Sigmoid colon (tissue), 7 donors: ENCODE measurements at places on chromosomes 2 and 18. TPM values are rescaled to one million over a fixed set of nuclear protein-coding genes. Genes with fewer than 3 reads are reported as not detected.
A peak's percentile ranks its signal among the peaks of the same experiment; 100 is the strongest.

GRCh38 chr2:138827426-138828054 lies 47.4 kb upstream of the NXPH2 start:
- DNase-seq: no peak

- no peak for DNase-seq
Observed at GRCh38 chr2:217521820-217522219, 481.0 kb downstream of the TNS1 start.

- DNase-seq: no peak
Observed at GRCh38 chr2:151843691-151844061, 15.5 kb upstream of the ARL5A start.

- DNase-seq: no peak
Observed at GRCh38 chr2:143468341-143468888, 339.2 kb downstream of the ARHGAP15 start.

- DNase-seq: no peak
Observed at GRCh38 chr2:241081643-241082340, 20.3 kb downstream of the MTERF4 start.

DNA sequence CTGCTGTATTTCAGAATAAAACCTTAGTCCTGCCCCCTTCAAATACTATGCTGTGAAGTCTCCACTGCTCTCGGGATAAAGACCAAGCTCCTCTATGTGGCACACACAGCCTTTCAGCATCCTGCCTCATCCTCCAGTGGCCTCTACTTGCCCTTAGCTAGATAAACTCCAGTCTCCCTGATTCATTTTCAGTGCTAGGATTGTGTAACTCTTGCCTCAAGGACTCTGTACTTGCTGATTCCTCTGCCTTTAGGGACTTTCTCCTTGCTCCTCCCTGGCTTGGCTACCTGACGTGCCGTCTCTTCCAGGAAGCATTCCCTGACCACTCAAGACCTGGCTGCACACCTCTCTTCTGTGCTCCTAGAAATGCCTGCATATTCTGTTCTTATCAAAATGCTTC lies 416.7 kb downstream of the MTX2 start:
- DNase-seq: no peak

DNA sequence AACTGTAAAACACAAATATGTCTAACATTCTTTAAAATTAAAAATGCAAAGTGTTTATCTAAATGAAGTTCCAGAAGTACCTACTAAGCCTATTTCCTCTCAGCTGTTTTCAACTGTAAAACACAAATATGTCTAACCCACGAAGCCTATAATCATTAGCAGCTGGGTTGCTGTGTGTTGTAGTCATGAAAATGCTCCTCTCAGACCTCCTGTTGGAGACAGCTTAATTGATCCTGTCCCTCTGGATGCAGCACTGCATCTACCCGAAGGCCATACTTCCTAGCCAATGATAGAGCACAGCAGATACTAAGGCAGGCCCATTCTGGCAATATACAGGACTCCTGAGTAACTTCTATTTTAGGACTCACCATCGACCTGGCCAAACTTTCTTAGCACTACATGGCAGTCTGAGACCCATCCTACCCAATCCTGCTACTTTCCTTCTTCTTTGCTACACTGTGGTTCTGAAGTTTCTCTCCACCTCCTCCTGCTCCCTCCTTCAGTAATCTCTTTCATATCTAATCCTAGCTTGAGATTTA lies 92.5 kb upstream of the RBBP8 start:
- DNase-seq: no peak

GRCh38 chr2:193240752-193241151 lies 1046.0 kb upstream of the TMEFF2 start:
- no peak for DNase-seq

GRCh38 chr2:67479261-67479660 lies 82.1 kb downstream of the ETAA1 start:
- no peak for DNase-seq

GRCh38 chr2:191835539-191836350 lies 11.1 kb downstream of the CAVIN2 start:
- no peak for DNase-seq

DNA sequence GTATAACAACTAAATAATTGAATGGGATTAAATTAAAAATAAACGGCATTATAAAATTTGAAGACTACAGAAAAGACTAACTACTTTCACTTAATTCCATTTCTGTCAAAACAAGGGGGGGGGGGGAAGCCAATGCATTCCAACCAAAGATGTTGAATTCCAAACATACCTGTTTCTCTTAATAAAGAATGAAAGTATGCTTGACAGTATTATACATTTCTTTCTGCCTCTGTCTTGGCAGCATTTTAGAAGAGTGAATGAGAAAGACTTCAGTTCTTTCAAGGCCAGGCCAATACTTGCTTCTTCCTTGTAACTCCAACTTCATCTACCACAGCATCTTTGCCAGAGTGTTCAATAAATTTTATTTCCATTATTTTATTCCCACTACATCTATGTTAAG lies 65.9 kb downstream of the PDE11A start:
- no peak for DNase-seq

DNA sequence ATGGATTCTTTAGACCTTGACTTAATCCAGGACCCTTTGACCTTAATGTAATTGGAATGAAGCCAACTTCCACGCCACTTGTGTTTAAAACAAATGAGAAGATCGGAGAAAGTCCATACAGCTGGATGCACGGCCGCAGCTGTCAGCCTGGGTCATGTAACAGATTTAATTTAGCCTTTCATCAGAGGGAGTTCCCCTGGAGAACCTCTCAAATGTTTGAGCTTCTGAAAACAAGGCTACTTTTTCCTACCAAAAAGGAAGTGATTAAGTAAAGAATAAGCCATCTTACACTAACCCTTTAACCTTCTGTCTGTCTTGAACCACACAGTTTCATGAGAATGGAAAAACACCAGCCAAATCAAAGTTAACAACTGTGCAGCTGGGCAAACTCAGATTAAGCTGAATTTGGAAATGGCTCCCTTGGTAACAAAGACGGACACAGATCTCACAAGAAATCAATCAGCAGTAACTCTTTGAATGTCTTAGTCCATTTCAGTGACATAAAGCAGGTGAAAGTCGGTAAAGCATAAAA lies 103.6 kb downstream of the DOCK10 start:
- no peak for DNase-seq

DNA sequence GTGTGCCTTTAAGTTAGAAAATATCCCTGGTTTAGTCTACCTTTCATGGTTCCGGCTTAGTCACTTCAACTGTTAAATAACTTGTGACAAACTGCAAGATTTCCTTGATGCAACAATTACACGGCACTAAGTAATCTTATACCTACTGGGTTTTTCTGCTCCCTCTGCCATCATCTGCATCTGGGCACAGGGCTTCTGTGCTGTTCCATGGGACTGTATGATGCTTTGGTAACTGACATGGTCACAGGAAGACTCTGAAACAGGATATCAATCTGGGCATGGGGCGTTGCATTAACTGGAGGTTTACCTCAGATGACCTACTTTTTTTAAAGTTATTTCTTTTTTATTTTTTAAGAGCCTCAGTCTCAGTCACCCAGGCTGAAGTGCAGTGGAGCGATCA lies 365.4 kb downstream of the SS18 start:
- no peak for DNase-seq

- no peak for DNase-seq
Observed at GRCh38 chr2:195659114-195659513, 2.1 kb downstream of the SLC39A10 start.

- no peak for DNase-seq
Observed at GRCh38 chr18:26468931-26469340, 79.4 kb downstream of the KCTD1 start.

- peak; percentile 46 for DNase-seq
Observed at GRCh38 chr2:128446049-128446873, 127.6 kb upstream of the HS6ST1 start.

DNA sequence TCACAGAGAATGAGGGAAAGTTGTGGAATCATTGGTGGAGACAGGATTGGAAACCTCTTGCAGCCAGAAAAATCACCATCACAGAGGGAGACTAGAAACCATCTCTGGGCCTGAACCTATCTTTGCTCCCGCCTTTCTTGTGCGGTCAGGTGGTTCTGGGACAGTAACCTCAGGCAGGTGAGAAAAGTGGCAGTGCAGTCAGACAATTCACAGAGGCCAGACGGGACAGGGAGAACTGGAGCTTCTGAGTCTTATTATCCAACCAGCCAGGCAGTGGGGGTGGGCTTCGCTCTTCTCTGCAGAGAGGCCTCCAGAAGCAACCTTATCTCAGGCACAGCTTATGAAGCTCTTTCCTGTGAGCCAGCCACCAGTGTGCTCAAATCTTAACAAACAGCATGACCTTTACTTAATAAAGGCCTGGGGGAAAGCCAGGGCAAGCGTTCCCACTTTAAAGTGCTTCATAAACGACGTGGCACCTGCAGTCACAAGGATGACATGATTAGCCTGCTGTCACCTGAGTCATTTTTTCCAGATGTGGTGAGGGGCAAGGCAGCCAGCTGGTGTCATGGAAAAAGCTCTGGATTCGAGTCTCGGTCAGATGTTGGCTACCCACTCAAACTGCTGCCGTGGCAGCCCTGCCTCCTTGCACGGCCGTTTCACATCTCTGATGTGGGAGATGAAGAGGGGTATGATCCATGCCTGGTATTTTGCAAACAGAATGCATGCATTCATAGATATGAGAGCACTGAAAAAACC lies 109.7 kb downstream of the B3GNT2 start:
- no peak for DNase-seq

GRCh38 chr2:84393829-84394228 lies 65.3 kb downstream of the SUCLG1 start:
- DNase-seq: no peak

DNA sequence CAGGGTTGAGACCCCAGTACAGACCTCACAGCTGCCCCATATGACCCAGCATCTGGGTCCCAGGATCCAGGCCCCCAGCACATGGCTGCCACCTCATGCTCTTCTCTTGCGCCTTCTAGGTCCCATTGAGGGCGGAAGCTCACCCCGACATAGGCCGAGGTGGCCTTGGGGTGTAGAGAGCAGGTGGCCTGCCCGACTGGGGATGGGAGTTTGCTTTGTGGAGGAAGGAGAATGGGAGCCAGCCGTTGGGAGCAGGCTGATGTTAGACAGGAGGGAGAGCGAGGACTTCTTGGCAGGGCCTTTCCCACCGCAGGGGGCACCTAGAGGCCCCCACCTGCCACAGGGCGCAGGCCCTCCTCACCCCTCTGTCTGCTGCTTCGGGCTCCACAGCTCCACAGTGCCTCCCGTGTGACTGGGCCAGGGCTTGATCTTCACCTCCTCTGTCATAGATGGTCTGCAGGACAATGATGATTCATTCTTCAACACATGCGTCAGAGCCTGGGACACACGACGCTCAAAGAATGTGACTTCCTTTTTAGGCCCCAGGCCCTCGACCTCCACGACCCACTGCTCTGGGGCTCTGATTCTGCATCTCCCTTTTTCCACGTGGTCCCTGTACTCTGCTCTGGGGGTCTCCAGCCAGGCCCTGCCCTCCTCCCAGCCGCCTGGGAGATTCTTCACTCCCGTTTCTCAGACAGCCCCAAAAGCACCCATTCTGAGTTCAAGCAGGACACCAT lies 86.6 kb upstream of the ODC1 start:
- peak; percentile 55 for DNase-seq

Gene SLC16A14
- 1.2 TPM for total RNA-seq

Gene TMEM163
- 2.3 TPM for total RNA-seq

Gene AQP12A
- not detected for total RNA-seq

Gene ABCG8
- total RNA-seq: not detected

Gene PRKAG3
- total RNA-seq: not detected

Gene TAF4B
- total RNA-seq: 10.9 TPM
